Inflammatory macrophage treated with lipopolysaccharide for 1 hour (primary cell): ENCODE measurements at places on chromosomes 12 and 14.

- no peak for DNase-seq
These were observed 101.4 kb downstream of the TTC7B start for GRCh38 chr14:90714811-90715210.

DNA sequence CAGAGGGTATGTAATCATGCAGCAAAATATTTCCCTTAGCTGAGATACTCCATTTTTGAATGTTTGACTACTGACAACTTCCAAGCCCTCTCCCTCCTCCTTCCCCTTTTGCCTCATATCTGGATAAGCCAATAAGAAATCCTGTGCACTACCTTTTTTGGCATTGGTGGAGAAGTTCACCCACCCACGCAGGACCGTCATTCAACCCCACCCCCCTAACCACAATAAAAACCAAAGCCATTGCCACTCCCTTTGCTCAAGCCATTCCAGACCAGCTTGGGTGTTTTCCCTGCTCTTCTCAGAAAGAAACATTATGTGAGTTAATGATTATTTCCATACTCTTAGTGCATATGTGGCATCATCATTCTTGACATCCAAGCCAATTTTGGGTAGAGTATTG is 176.7 kb downstream of the PTPN11 start:
- DNase-seq: peak; percentile 80

GRCh38 chr12:27523305-27523641 is 733 bp upstream of the PPFIBP1 start:
- no peak for DNase-seq

- no peak for DNase-seq
These were observed 35.0 kb upstream of the GALNT9 start for GRCh38 chr12:132364348-132364902.

- DNase-seq: no peak
These were observed 40.7 kb upstream of the HDAC7 start for GRCh38 chr12:47860279-47860841.

DNA sequence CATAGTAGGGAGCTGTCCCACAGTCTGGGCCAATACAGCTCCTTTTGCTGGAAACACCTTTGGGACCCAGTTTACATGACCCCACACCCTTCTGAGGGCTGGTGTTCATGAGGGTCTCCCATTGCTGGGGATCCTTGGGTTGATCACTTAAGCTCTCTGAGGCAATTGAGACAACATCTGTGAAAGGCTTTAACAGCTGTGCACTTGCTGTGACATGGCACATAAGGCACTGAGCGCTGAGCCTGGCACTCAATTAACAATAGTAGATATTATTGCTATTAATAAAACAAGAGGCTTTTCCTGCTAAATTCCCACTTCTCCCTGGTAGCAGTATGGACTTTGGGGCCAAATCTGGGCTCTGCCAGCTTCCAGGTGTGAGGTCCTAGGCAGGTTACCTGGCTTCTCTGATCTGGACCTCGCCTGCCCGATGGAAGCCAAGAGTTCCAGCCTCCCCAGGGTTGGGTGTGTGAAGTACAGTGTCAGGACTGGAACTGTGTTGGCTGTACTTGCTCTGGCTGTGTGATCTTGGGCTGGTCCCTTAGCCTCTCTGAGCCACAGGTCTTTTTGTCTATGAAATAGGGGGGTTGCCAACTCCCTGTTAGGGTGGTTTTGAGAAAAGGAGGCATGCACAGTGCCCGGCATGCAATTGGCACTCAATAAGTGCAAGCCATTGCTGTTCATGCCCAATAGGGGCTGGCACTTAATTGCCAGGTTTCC is 3.1 kb downstream of the SH2B3 start:
- no peak for DNase-seq

DNA sequence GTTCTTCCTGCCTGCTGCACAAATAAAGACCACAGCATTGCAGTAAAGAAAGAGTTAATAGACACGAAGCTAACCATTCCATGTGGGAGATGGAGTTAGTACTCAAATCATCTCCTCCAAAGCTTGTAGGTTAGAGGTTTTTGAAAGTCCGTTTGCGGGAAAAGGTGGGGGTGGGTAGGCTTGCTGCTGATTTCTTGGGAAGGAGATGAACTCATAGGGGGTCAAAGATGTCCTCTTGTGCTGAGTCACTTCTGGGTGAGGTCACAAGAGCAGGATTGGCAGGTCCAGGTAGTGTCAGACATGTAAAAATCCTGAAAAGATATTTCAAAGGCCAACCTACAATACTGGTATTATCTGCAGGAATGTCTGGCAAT is 66.4 kb downstream of the PTHLH start:
- no peak for DNase-seq

DNA sequence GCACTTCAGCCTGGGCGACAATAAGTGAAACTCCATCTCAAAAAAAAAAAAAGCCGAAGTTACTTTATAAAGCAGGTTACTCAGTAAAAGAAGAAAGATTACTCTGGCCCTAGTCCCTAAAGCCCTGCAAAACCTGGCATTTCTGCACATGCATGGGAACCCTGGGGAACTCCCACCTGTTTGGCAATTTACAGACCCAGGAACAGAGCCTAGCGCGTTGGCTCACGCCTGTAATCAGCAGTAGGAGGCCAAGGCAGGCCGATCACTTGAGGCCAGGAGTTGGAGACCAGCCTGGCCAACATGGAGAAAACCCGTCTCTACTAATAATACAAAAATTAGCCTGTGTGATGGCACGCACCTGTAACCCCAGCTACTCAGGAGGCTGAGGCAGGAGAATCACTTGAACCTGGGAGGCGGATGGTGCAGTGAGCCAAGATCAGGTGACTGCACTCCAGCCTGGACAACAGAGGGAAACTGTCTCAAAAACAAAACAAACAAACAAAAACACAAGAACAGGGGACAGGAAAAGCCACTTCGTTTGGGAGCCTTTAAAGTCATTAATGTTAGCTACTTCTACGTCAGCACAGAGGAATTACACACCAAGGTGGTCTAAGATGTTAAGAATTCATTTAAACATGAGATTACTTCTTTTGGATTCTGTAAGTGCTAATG is 34.1 kb upstream of the SPTSSA start:
- DNase-seq: no peak

- DNase-seq: no peak
These were observed 189.0 kb upstream of the AMIGO2 start for GRCh38 chr12:47268501-47269454.

GRCh38 chr12:43336962-43337555 is 214.9 kb downstream of the ADAMTS20 start:
- DNase-seq: no peak

DNA sequence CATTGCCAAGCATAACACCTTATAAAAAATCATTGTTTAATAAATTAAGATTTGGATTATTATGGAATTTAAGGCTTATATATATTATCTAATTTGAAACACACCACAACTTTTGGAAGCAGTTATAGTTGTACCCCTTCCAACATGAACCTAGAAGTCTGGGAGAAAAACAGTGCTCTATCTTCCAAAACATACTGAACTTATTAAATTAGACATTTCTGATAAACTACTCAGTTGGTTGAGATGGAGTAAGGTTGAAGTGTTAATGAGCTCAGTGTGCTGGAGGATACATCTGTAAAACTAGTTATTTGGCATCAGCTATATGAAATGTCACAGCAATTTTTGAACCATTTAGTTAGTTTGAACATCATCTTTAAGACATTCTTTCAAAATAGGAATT is 227.4 kb downstream of the ALX1 start:
- no peak for DNase-seq

GRCh38 chr14:58912799-58913432 is 275.2 kb downstream of the DACT1 start:
- DNase-seq: no peak

GRCh38 chr12:12892681-12893141 is 1.3 kb downstream of the GPRC5A start:
- DNase-seq: no peak

DNA sequence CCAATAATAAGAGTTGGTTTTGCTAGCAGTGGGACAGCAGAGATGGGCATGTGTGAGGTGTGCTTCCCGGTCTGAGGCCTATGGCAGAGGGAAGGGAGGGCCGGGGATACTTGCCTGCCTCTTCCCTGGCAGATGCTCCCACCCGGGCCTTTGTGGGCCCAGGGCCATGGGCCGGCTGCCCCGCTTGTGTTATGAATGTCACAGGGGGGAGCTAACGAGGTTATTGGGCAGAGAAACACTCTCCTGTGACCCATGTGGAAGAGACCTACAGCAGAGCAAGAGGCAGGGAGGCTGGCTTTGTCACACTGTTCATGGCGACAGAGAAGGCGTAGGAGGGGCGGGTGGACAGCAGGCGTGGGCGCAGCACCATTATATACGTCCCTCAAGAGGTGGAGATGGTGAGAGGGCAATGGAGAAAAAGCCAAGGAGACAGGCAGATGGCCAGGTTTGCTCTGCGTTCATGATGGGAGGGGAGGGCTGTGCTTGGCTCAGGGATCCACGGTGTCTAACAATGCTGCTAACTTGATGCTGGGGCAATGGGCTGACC is 13.3 kb downstream of the CCND2 start:
- no peak for DNase-seq

DNA sequence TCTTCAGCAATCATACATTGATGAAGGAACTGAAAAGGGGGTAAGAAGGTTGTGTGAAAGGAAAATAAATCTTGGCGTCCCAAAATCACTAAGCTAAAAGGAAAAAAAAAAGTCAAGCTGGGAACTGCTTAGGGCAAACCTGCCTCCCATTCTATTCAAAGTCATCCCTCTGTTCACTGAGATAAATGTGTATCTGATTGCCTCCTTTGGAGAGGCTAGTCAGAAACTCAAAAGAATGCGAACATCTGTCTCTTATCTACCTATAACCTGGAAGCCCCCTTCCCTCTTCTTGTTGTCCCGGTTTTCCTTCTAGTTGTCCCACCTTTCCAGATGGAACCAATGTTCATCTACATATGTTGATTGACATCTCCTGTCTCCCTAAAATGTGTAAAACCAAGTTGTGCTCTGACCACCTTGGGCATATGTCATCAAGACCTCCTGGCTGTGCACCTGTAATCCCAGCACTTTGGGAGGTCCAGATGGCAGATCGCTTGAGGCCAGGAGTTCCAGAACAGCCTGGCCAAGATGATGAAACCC is 53.1 kb downstream of the RESF1 start:
- DNase-seq: no peak

- peak; percentile 82 for DNase-seq
These were observed 101.6 kb downstream of the SLC15A5 start for GRCh38 chr12:16175840-16176239.
